Stimulated activated naive CD8-positive, alpha-beta T cell treated with anti-CD3 and anti-CD28 coated beads, Interleukin-15, amount 100 ng/mL, for 72 hours (primary cell): ENCODE measurements at places on chromosomes 6 and 20.
A peak's percentile ranks its signal among the peaks of the same experiment; 100 is the strongest.

GRCh38 chr6:43299338-43300293, 1.6 kb downstream of the SLC22A7 start:
- DNase-seq: no peak

DNA sequence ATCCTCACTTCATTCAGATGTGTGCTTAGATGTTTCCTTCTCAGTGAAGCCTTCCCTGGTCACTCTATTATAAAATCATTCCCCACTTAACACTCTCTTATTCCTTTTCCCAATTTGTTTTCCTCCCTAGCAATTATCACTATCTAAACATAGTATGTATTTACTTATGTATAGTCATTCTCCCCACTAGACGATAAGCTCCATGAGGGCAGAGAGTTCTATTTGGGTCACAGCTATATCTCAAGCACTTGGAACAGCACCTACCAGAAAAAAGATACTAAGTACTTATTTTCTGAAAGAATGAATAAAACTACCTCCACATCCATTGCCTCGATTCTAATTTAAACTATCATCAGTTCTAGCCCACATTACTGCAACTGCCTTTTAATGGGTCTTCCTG, 36.5 kb downstream of the USP49 start:
- no peak for DNase-seq

DNA sequence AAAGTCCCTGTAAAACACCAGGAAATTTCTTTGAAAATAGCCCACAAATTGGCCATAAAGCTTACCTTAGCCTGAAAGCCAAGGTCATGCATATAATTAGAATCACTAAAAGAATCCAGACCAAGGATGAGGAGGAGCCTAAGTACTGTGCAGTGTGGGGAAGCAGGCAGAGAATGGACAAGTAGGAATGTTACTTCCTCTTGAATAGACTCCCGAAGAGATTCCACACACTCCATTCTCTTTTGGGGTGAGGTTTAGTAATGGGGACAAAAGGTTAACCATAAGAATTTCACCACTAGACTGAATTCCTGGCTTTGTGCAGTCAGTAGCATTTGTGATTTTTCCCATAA, 27.5 kb upstream of the MARCKS start:
- DNase-seq: no peak

DNA sequence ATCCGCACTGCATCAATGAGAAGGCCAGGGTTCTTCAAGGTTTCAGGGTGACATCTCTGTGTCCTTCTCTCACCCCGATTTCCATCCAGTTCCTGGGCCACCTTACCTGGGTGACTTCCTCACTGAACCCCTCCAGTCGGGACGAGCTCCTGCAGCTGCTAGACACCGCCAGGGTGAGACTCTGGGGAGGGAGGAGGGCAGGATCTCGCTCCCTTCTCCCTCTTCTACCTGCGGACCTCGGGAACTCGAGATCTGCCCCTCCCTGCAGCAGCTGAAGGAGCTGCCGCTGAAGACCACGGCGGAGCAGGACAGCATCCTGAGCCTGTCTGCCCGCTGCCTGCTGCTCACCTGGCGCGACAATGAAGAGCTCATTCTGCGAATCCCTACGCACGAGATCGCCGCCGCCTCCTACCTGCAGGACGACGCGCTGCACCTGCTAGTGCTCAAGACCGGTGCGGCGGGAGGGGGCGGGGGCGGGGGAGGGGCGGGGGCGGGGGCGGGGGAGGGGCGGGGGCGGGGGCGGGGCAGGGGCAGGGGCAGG, 7.5 kb downstream of the CCM2L start:
- DNase-seq: peak; percentile 21

- no peak for DNase-seq
Measured at GRCh38 chr6:121770943-121771342, 335.5 kb downstream of the GJA1 start.

DNA sequence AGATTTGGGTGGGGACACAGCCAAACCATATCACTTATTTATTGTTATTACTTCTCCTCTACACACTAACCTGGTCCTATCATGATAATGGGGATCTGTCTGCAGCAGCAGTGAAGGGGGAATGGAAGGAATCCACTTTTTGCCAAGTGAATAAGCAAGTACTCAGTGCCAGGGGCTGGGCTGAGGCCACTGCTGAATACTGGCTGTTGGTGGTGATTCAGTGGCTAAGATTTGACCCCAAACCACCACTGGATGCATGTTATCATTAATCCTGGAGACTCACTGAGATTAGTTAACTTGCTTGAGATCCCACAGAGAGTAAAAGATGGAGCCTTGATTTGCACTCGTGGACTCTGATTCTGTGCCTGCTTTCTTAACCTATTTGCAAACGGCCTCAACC, 127.7 kb downstream of the TSHZ2 start:
- DNase-seq: no peak

GRCh38 chr20:43726333-43726732, 469 bp downstream of the GTSF1L start:
- no peak for DNase-seq

DNA sequence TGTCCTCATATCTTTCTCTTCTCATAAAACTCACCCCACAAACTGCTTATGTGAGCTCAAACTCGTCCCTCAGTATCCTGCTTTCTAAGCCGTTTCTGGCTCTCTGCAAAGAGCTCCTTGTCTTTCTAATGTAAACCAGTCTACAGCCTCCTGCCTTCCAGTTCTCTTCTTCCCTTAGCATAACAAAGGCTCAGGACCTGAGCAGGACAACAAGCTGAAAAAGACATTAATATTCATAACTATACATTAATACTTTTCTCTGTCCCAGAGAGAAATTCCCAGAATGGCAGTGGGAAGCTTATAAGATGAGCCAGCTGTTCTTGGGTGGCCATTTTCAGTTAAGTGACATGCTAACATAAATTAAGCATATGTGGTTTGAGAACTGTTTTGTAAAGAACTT, 207.0 kb upstream of the TCF21 start:
- no peak for DNase-seq

GRCh38 chr20:20439602-20440190, 71.8 kb downstream of the INSM1 start:
- DNase-seq: no peak

- DNase-seq: no peak
Measured at GRCh38 chr20:17859002-17859615, 109.5 kb downstream of the SNX5 start.

DNA sequence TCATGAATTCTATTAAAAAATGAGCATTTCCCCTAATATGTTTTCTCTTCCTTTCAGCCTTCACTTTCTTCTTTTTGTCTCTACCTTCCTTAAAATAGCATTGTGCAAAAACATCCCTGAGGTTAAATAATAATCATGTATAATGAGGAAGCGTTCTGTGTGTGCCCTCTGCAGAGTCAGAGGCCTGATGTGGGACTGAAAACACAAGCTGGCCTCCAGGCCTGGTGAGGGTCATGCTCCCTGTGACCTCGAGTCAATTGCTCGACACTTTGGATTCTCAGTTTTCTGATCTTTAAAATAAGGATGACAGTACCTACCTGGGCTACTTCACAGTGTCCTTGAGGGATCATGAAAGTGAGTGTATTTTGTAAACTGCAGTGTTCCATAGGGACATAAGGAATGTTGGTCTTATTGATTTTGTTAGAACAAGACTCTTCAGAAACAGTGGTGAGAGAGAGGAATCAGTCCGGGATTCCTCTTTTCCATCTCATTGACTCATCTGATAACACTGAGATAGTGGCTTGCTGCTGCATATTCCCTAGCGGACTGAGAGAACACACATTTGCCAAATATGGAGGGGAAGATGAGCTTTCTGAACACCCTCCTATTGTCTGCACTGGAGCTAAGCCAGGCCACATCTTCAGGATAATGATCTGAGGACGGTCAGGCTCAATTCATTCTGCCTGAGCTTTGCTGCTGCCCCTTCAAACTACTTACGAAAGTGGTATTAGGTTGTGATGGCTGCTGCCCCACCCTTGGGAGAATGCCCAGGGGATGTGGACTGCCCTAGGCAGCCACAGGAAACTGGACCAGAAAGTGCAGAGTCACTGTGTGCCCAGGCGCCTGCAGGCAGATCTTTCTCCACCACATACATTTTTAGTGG, 39.6 kb upstream of the PDE7B start:
- DNase-seq: no peak

DNA sequence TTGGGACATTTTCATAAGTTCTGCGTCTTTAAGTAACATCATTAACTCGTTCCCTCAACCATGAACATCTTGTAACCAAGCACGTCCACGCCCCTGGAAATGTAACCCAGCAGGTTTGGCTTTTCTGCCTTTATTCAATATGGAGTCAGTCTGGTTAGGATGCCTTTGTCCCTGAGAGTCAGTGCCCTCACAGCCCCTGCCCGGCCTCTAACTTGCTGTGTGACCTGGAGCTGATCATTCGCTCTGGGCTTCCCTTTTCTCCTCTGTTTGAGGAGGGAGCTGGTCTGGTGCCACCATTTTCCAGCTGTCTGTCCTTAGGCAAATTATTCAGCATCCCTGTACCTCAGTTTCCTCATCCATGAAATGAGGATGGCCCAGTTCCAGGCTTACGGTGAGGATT, 26.5 kb upstream of the ANGPT4 start:
- DNase-seq: no peak

GRCh38 chr6:22596011-22596410, 26.6 kb downstream of the HDGFL1 start:
- DNase-seq: no peak

DNA sequence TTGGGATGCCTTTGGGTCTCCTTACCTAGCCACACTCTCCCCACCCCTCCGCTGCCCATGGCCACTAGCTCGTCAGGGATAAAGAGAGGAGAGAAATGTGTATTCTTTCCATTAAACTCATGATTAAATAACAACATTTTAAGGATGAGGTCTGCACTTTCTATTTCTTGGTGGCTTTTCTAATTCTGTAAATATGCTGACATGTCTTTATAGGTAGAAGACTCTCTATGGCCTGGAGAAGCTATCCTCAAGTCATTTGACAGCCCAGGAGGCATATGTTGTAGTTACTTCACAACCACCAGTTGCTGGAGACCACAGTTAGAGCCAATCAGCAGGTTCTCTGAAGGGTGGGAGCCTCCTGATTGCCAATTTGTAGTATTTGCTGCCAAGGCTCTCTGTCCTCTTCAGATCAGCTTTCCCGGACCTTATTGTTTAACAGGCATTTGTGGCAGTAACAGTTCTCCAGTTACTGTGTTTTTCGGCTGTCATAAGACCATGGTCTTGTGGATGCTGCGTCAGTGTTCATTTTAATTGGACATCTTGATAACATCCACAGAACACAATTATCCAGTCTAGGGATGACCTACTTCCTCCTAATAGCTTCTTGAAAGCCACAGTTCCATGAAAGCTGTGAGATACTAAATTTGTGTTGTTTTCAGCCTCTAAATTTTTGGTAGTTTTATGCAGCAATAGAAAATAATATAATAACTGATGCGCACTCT, 205.0 kb upstream of the KCNQ5 start:
- no peak for DNase-seq
